ENCODE measurements at places on chromosomes 6 and 20.

- peak; percentile 49 for DNase-seq
These were observed 134.4 kb downstream of the ARHGAP18 start for GRCh38 chr6:129575378-129576118.

DNA sequence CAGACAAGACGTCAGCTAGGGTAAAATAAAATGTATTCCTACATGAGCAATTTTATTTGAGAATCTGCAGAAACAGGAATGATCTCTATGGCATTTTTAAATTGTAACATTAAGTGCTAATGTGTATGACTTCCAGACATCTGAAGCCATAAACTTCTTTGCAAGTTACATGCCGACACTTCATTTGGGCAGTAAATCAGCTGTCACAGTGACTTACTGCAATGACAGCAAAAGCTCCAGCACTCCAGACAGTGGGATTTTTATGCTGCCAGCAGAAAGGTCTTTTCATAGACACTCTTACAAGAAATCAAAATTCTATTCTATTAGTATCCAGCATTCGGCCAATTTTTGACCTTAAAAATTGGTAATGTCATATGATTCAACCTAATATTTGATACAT lies 156.3 kb upstream of the SNX9 start:
- no peak for DNase-seq

DNA sequence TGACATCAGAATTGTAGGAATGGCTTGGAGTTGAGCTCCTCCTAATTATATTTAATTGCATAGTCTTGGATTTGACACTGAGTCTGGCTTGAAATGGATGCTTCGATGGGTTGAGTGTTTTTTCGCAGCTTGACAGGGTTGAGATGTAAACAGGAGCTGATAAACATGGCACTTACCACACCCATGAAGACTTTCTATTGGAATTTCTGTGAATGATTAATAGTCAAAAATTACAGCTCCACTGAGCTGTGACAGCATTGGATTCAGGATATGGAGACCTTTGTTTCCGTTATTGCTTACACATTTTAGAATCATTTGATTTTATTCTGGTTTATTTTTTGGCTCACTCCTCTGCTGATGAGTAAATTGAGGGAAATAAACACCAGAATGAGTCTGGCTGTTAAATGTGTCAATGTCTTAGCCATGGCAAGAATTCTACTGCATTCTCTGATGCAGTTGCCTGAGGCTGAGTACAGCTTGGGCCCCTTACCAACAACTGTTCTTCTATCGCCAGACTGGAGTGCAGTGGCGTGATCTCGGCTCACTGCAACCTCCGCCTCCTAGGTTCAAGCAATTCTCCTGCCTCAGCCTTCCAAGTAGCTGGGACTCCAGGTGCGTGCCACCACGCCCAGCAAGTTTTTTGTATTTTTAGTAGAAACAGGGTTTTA lies 128.1 kb upstream of the DOK5 start:
- DNase-seq, result no peak

- DNase-seq, result no peak
These were observed 23.0 kb downstream of the PYGB start for GRCh38 chr20:25270829-25271251.

GRCh38 chr6:138571181-138571580 lies 71.9 kb upstream of the NHSL1 start:
- DNase-seq, result no peak

- DNase-seq, result no peak
These were observed 778.5 kb downstream of the MAFB start for GRCh38 chr20:39910536-39910935.

DNA sequence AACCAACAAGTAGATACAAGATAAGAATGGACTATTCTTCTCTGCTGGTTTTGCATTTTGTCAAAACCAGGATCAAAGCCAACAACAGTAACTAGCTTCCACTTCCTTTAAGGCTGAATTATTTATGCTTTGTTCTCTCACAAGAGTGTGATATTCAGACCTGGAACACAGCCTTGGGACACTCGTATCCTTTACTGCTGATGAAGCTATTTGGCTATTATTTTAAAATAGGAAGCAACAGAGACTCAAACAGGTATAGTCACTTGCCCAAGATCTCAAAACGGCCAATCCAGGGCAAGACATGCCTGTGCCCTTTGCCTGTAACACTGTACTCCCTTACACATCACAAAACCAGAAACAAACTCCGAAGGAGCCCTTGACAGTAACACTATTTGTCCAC lies 19.9 kb downstream of the SPTLC3 start:
- DNase-seq, result no peak

DNA sequence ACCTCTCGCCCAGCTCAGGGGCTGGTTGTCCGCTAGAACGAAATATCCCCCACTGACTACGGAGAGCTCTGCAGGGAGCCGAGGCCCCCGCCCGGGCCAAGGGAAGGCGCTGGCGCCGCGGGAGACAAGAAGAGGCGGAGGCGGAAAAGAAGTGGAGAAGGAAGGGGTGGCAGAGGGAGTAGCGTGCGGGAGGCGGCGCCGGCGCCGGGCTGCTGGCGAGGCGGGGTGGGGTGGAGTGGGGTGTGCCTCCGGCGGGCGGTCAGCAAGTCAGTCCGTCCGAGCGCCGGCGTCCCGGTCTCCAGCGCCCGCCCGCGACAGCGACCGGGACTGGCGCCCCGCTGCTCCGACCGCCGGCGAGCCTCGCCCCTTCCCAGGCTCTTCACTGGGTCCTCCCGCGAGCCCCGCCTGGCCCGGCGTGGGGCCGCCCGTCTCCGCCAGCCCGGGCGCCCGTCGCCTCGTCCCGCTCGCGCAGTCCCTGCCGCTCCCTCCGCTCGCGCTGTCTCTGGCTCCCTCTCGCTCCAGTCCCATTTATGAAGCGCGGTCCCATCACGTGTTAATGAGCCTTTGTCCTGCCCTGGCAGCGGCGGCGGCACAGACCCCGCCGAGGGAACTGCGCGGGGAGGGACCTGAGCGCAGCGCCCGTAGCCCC lies at the start of gene CNR1:
Gene CNR1 (minus strand): TSS at position 504 of the 649 bp plus-strand sequence. CDS start 21,073 bp downstream, outside the sequence.
- DNase-seq, result no peak

GRCh38 chr6:142800240-142800639 lies 144.7 kb downstream of the HIVEP2 start:
- DNase-seq, result no peak

GRCh38 chr6:25315194-25316177 lies 36.3 kb downstream of the CARMIL1 start:
- no peak for DNase-seq

GRCh38 chr6:149242883-149243282 lies 74.6 kb upstream of the TAB2 start:
- no peak for DNase-seq

DNA sequence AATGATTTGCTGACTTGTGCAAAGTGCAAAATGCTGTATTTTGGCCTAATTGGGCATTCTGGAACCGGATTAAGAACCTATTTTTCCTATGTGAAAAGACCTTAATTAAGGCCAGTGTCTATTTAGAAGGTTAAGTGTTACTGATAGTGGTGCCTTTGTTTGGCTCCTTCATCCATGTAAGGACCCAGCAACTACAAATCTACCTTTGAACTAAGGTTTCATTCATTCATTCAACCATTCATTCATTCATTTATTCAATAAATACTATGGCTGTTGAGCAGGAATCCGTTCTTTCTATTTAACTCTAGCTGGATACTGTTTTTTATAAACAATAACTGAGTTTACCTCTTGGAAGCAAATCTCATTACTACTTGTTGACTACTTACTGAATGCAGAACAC lies 33.6 kb downstream of the MAPK14 start:
- no peak for DNase-seq

- no peak for DNase-seq
These were observed 431.7 kb downstream of the CDKAL1 start for GRCh38 chr6:20965915-20966314.

GRCh38 chr6:31799781-31800180 lies 4.2 kb upstream of the VARS1 start:
- no peak for DNase-seq

DNA sequence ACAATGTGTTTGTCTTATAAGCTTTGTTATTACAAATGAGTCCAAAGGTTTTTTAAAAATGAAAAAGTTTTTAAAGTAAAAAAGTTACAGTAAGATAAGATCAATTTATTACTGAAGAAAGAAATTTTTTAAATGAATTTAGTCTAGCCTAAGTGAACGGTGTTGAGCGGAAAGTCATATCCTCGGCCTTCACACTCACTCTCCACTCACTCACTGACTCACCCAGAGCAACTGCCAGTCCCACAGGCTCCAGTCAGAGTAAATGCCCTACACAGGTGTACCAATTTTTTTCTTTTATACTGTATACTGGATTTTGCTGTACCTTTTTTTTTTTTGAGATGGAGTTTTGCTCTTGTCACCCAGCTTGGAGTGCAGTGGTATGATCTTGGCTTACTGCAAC lies 42.7 kb upstream of the AGPAT4 start:
- no peak for DNase-seq

DNA sequence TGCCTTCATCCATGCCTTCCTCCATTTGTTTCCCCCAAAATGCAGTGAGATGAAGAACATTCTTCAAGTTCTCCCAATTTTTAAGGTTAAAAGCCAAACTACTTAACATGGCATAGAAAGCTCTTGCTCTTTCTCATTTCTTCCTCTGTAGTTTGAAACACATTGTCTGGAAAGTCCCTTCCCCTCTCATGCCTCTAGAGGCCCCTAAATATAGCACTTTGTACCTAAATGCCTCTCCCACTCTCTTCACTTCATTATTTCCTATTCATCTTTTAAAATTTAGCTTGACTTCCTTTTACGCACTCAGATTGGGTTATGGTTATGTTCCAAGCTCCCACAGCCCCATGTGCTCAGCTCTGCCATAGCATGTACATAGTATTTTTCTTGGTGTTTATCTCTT lies 389.3 kb downstream of the HDGFL1 start:
- DNase-seq, result no peak

DNA sequence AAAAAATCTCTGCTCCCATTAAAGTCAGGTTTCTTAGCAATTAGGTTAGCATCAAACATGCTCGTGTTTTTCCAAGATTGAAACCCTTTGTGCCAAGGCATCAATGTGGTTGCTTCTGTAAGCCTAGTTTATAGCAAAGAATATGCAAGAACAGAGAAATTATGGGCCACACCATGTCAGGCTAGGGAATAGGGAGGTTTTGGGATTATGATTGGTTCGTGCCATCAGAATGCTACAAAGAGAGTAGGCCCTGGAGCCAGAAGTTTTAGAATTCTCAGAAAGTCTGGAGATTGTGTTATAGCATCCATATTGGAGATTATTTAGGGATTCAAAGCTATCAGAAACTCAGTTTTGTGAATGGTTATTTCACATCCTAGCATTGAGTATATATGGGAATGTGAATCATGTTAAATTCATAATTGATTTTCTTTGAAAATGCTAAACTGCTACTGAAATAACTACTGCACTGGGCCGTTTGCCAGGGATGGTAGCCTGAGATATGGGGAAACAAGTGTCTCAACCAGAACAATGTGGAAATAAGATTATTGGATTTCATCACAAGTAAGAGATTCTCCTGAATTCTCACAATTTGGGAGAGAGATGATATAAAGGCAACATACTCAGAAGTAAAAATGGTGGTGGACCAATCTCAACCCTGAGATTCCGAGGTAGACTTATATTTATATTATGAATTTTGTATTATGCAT lies 45.3 kb downstream of the ZNF292 start:
- DNase-seq, result peak; percentile 9

- no peak for DNase-seq
These were observed 47.0 kb downstream of the DTNBP1 start for GRCh38 chr6:15615802-15616201.

- no peak for DNase-seq
These were observed 34.6 kb upstream of the NKX2-2 start for GRCh38 chr20:21548390-21549035.

DNA sequence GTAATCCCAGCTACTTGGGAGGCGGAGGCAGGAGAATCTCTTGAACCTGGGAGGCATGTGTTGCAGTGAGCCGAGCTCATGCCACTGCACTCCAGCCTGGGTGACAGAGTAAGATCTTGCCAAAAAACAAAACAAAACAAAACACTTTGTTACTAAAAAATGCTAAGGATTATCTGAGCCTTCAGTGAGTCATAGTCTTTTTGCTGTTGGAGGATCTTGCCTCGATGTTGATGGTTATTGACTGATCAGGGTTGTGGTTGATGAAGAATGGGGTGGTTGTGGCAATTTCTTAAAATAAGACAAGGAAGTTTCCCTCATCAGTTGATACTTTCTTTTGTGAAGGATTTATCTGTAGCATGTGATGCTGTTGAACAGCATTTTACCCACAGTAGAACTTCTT lies 196.8 kb upstream of the HDDC2 start:
- no peak for DNase-seq

- no peak for DNase-seq
These were observed 368.5 kb downstream of the TBC1D32 start for GRCh38 chr6:120965814-120966213.

DNA sequence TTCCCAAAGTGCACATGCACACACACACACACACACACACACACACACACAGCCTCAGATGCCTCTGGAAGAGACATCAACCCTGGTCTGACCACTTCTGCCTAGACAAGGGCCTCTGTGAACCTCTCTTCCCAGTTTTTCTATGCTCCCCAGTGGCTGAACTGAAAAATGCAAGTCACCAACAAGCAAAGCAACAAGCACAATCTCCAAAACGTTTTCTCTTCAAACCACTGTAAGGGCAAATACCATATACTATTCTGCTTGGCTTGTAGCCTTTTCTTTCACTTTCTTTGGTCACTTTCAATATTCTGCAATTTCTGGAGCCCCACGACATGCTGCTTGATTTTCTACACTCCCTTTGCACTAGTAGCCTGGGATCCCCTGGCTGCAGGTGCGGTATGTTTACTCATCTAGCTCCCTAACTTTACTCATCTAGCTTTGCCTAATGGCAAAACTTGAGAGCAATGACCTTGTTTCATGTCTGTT lies 121.4 kb upstream of the DST start:
- no peak for DNase-seq

GRCh38 chr6:93087606-93088005 lies 331.8 kb downstream of the EPHA7 start:
- no peak for DNase-seq

Measured in non-pigmented ciliary epithelial cell (primary cell).